ENCODE measurements at places on chromosomes 5 and 9. TPM values are rescaled to one million over a fixed set of nuclear protein-coding genes. Genes with fewer than 3 reads are reported as not detected.

DNA sequence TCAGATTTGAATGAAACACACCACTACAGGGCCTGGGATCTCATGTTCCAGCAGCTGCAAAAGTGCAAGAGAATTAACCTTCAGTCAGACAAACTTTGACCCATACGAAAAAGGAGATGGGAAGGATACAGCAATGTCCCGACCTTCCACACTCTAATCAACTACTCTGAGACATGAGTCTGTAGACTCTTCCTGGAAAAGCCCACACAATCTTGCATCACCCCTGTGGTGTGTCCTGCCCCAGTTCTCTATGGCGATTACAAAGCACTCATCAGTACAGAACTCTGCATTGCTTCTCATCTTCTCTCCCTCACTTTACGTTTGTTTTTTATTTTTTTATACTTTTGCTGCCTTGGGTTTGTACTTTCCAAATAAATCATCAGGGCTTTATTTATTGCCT lies 241.0 kb upstream of the KIF2A start:
- no peak for DNase-seq

DNA sequence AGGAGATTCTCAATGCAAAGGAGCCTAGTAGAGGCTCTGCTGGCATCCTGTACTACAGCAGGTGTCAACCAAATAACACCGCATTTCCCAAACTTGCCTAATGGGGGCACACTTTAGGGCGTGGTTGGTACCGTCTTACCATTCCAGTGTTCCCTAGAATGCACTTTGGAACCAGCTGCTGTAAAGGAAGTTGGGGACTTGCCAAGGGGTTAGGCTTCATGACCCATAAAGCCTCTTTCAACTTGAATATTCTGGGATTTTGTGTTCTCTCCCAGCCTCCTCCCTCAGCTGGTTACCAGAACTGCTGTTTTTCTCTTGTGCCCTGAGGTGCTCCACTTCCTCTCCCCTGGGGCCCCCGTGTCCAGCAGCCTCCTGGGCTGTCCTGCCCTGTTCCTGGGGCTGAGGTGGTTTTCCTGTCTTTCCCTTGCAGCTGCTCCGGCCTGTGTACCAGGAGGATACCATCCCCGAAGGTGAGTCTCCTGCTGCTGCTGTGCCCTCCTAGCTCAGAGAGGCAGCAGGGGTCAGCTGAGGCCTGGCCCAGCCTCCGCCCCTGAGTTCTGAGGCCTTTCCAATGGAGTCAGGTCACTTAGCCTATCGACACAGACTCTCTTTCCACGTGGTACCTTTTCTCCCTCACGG lies 44.7 kb downstream of the RGS3 start:
- no peak for DNase-seq

- no peak for DNase-seq
These were observed 376.1 kb upstream of the IRX4 start for GRCh38 chr5:2258861-2259260.

DNA sequence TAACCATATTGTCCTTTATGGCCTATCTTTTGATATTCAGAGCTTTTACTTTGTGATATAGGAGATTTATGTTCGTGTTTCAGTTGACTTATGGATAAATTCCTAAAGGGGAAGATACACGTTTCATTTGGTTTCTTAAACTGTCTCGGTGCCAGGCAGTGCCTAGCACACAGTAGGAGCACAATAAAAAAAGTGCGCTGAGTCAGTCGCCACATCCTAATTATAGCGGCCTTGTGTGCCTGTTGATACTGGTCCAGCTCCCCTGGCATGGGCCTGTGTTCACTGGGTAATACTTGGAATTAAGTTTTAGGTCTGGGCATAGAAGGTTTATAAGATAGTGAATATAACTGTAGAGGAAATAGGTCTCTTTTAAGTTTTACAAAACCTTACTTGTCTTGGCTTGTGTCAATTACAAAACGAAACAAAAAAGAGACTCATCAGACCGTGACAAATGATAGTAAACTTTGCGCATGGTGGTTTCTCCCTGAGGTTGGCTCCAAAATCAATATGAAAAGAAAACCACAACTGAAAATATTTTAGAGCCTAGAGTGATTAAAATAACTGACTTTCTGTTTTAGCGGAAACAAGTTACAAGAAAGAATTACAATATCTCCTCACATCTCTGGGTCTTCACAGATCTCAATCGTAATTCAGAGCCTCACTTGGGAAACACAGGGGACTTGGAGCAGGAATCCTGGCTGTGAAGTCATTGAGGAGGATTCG lies 84.8 kb downstream of the MVB12B start:
- DNase-seq: no peak

GRCh38 chr5:31280210-31280609 lies 86.7 kb downstream of the CDH6 start:
- no peak for DNase-seq

GRCh38 chr5:65191554-65192135 lies 290.1 kb downstream of the ADAMTS6 start:
- no peak for DNase-seq

GRCh38 chr5:83430130-83431010 lies 41.2 kb upstream of the VCAN start:
- peak; percentile 58 for DNase-seq

DNA sequence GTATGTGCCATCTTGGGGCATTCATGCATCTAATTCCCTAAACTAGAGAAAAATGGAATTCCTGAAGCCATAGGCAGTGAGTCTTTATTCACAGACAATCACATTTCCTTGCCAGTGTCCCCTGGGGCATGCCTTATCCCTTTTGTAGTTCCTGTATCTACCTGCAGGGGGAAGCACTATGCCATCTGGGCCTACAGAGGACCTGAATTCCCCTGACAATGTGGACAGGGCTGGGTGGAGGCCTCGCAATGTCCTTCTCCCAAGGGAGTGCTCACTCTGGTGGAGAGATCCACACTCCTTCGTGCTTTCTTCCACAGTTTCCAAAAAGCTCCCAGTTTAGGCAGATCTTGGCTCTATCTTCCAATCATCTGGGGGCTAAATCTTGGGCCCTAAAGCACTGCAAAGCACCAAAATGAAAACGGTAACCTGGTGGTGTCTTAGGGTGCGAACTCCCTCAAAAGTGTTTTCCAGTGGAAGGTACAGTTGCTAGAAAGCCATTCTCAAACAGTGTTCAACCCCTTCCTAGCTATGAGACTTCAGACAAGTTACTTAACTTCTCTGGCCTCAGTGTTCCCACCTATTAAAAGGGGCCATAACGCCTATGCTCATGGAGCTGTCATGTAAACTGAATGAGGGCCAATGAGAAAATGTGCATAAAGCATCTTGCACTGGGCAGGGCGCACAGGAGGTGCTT lies 17.5 kb downstream of the WHRN start:
- peak; percentile 86 for DNase-seq

GRCh38 chr9:21710548-21711191 lies 91.8 kb upstream of the MTAP start:
- DNase-seq: no peak

- no peak for DNase-seq
These were observed 51.4 kb upstream of the OLFM1 start for GRCh38 chr9:135035781-135036760.

DNA sequence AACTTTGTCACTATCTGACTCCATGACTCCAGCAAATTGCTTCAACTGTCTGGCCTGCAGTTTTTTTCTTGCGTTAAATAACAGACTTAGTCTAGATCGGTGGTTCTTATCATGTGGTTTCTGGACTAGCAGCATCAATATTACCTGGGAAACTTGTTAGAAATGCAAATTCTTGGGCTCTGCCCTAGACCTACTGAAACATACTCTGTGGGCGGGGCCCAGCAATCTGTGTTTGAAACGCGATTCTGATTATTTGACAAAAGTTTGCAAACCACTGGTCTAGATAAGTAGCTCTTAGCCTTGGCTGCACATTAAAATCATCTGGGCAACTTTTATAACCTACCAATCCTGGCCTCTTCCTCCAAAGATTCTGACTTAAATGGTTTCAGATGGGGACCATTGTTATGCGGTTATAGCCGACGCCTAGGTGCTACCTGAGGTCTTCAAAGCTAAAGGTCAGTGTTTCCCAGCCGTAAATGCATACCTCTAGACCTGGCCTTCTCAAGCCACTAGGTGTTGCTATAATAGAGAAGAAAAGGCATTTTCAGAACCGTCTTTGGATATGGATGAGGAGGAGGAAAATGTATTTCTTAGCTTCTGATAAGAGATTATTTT lies 74.0 kb downstream of the C9orf85 start:
- no peak for DNase-seq

DNA sequence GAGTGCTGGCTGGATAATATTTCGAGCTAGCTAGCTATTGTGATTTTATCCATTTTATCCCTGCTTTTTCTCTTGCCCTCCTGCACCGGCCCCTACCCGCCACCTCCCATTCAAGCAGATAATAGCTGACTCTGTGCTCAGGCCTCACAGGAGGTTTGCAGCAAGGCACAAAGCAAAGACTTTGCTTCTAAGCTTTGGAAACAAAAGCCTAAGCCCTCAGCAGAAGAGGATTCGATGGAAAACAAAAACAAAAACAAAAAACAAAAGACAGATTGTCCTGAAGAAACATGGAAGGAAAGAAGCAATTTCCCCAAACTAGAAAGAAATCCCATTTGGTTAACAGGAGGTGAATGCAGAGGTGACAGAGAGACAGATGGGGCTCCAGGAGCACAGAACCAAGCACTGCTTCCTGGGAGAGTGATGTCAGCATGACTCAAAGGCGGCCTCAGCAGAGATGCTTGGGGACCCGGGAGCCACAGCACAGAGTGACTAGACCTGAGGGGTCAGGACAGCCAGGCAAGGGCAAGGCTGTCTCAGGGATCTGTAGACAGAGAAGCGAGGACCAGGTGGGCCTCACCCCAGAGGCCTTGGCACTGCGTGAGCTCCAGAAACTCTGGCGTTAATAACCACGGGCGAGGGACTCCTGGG lies 28.4 kb downstream of the MTX3 start:
- DNase-seq: no peak

- no peak for DNase-seq
These were observed 103.1 kb upstream of the SLC44A1 start for GRCh38 chr9:105141146-105141975.

DNA sequence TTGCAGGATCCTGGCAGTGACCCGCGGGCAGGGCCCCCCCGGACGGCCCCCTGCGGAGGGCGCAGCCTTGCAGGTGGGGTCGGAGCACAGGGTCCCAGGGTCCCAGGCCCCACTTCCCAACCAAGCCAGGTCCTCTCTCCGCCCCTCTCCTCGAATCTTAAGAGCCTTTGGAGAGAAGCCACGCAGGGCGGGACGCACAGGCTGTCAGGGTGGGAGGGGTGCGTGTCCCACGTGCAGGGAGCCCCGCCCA lies 18.4 kb upstream of the EGFL7 start:
- DNase-seq: no peak

- DNase-seq: no peak
These were observed 71.7 kb upstream of the TNC start for GRCh38 chr9:115189686-115190085.

GRCh38 chr5:34037726-34038125 lies 5.3 kb downstream of the C1QTNF3 start:
- no peak for DNase-seq

GRCh38 chr5:59489551-59489950 lies 404.0 kb downstream of the PDE4D start:
- no peak for DNase-seq

The IFNA13 gene
- not detected for total RNA-seq

The PCDHGA7 gene
- total RNA-seq: 0.54 TPM

The TRPM6 gene
- total RNA-seq: 1.4 TPM

The IL13 gene
- total RNA-seq: not detected

The GKAP1 gene
- total RNA-seq: 6.8 TPM

The FUT7 gene
- total RNA-seq: not detected

The SLC6A7 gene
- total RNA-seq: 1.6 TPM

The GFI1B gene
- total RNA-seq: not detected

The TMEM203 gene
- total RNA-seq: 39.8 TPM

The ARHGEF39 gene
- total RNA-seq: 7.5 TPM

The OR1Q1 gene
- total RNA-seq: not detected

The MEGF10 gene
- 0.02 TPM for total RNA-seq

The PCYOX1L gene
- total RNA-seq: 11.4 TPM
